ENCODE measurements at places on chromosomes 16 and 17.

DNA sequence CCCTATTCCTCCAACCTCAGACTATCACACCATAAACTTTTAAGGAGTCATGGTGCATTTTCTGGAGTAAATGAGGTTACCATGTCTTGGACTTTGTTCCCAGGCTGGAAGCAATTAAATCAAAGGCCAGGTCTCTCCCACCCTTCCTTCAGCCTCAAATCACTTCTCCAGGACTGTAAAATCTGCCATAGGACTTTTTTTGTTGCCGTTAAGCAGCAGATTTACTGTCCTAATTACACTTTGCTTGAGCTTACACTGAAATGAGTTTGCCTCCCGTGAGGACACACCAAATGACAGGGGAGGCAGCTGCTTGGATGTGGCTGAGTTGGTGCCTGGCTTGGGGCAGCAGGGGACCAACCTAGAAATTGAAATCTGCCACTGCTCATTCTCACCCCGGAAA lies 14.7 kb downstream of the DCAKD start:
- DNase-seq: no peak

GRCh38 chr16:81542609-81543570 lies 98.3 kb downstream of the CMIP start:
- no peak for DNase-seq

GRCh38 chr16:60279061-60279665 lies 1545.0 kb upstream of the GOT2 start:
- DNase-seq: no peak

DNA sequence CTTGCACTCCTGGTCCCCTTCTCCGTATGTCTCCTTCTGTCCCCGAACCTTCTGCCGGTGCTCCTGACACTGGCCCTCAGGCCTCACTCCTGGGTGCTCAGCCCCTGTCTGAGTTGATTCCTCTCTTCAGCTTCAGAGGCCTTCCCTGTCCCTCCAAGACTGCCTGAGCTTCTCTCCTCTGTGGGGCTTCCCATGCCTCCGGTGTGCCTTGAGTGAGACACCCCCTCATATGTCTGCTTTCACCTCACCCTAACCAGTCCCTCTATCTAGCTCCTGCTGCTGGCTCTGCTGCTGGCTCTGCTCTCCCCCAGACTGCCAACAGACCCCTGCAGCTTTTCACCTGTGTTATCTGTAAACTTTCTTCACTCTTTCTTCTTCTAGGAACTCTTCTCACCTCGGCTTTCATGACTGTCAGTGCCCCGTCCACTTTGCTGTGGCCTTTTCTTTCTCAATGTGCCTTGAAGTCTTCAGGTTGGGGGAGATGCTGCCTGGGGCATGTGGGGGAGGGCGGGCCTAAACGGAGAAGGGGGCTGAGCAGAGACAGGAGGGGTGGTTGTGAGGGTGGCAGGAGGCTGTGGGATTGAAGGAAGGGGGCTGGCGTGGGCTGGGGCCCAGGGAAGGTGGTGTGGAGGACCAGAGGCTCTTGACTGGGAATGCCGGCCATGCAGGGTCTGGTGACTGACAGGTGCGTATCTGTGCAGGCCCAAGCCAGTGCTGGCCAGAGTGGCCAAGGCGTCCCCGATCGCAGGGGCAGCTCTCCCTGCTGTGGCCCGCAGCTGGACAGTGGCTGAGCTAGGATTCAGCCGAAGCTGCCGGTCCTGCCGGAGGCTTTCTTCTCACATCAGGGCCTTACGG lies 81.3 kb downstream of the METRNL start:
- no peak for DNase-seq

DNA sequence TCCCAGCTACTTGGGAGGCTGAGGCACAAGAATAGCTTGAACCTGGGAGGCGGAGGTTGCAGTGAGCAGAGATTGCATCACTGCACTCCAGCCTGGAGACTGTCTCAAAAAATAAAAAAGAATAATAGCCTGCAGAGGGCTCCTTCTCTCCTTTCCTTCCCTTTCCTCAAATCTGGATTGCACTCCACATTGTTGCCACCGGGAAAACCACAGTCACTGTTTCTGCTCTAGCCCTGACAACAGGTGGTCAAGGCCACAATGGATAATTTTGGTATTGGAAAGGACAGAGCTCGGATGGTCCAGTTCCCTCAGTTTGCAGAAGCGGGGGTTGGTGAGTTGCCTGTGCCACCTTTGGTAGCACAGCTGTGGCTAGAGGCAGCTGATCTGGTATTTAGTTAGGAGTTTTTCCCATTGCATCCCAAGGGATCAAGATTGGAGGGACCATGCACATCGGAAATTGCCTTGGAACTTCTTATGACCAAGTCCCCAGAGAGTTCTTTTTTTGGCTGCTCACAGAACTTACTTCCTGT lies 44.7 kb upstream of the PRSS54 start:
- DNase-seq: no peak

- DNase-seq: no peak
Observed at GRCh38 chr16:1300664-1301476, 8.6 kb upstream of the UBE2I start.

- DNase-seq: no peak
Observed at GRCh38 chr17:13030056-13030455, 12.2 kb upstream of the ELAC2 start.

- DNase-seq: no peak
Observed at GRCh38 chr16:55350984-55351383, 27.0 kb downstream of the IRX6 start.

GRCh38 chr17:32903774-32904673 lies 23.9 kb upstream of the TMEM98 start:
- no peak for DNase-seq

DNA sequence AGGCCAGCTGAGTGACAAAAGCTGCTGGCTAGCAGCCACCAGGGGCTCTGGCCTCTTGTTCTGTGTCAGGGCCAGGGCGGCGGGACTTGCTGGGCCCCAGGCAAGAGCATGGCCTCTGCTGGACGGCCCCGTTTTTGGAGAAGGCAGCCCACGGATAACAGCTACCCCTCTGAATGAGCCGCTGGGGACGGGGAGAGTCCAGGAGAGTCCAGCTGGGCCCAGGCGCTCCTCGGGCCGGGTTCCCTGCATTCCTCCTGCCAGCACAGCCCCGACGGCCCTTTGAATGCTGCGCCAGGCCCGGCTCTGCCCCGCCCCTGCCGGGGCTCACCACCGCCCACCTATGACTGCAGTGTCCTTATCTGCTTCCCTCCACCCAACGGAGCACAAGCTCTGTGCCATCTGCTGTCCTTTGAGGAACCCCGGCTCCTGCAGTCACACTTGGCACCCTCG lies 33.4 kb downstream of the SLC7A5 start:
- DNase-seq: no peak

DNA sequence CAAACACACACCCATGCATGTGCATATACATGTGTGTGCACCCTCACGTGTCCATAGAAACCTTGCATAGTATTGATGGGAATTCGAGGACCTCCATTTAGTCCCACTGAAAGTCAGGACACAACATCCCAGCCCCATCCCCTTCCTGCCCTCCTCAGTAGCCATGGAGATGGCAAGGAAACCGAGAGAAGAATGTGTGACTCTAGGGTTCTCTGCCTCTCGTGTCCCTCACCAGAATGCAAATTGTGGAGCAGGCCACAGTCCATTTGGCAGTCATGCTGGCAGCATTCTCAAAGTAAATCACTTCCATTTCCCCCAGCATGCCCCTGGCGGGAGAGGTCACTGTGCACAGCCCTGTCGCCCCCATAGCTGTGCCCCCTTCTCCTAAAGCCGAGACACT lies 141.1 kb downstream of the MSI2 start:
- no peak for DNase-seq

- no peak for DNase-seq
Observed at GRCh38 chr16:10929853-10930754, 12.2 kb downstream of the DEXI start.

DNA sequence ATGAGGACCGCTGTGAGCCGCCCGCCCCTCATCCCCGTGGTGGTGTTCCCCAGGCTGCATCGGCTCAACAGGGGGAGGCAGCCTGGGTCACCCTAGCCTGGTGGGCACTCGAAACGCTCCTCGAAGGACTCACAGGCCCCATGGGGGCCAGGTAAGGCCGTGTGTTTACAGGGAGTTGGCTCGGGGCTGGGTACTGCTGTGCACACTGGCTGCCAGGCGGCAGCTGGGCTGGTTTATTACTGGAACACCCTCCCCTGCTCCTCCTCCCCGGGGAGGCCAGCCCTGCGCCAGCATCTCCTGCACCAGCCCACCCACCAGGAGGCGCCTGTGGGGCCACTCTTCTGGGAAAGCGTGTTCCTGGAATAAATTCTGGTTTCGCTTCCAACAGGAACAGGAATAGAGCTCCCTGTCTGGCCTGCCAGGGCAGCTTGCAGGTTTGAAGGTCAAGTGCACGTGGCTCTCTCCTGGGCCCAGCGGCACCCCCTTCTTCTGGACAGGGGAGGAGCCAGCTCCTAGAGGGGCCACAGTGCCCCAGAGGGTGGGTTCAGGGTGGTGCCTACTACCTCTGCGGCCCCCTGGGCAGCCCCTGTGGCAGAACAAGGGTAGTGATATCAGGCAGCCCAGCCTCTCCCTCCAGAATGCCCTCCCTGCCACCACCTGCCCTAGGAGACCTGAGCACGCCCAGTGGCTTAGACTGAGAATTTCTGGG lies 11.3 kb downstream of the MCRIP1 start:
- no peak for DNase-seq

GRCh38 chr17:57940231-57940630 lies 15.0 kb downstream of the CUEDC1 start:
- DNase-seq: no peak

DNA sequence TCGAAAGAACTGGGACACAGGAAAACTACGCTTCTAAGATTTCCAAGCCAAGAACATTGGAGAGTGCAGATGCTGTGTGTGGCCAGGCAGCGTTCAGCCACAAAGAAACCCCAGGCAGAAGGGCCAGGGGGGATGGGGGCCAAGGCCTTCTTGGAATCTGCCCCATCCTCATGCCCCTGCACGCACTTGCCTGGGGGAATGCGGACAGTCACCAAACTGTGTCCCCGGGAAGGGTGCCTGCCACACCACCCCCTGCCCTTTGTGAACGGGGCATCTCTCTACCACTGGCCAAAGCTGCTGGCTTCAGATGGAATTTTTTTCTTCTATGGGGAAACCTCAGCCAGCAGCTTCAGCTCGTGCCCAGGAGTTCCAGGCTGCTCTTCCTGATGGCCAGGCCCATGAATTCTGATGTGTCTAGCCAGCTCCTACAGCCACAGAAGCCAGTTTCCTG lies 32.0 kb upstream of the DNAH17 start:
- DNase-seq: no peak

GRCh38 chr17:50881182-50881581 lies 15.0 kb upstream of the TOB1 start:
- no peak for DNase-seq

DNA sequence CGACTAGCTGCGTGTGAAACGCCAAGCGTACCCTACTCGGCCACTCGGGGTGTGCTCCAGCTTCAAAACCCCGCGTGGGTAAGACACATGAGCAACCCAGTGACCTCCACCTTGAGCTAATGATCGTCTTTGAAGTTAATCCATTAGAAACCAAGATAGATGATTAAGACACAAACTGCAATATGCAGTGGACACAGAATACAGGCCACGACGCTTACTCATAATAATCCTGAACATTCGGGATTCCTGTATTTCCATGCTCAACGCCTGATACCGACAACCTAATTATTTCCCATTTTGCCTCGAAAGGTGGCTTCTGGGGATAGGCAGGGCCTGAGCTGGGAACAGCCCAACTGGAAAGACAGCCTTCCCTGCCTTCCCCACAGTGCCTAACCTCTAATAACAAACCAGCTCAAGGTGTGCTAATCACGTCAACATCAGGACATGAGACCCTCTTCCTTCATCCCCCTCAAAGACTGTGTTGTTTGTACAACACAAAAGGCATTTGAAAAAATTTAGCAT lies 504 bp upstream of the COPRS start:
- DNase-seq: no peak

GRCh38 chr17:17609121-17609520 lies 17.6 kb upstream of the PEMT start:
- no peak for DNase-seq

- no peak for DNase-seq
Observed at GRCh38 chr16:64174327-64174726, 947.5 kb downstream of the CDH11 start.

DNA sequence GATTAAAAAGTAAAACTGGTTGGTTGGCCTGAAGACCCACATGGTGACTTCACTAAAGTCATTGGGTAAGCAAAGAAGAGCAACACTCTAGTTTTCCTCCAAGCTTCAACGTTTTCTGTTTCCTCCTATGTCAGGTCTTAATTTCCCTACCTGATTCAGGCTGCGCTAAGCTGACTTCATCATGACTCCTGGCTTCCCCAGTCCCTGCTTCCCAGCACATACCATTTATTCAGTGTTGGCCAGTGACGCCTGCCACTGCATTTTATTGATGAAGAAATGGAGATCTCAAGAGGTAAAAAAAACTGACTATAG lies 645.3 kb downstream of the WWOX start:
- no peak for DNase-seq

Data from KG1 (cell line).